CD4-positive, alpha-beta T cell treated with Interleukin-6 for 4 hours (primary cell): ENCODE measurements at places on chromosomes 3 and 15.

- DNase-seq, result no peak
Observed at GRCh38 chr3:56835650-56836227, 34.0 kb upstream of the ARHGEF3 start.

- peak; percentile 32 for DNase-seq
Observed at GRCh38 chr15:36579792-36580431, 486 bp downstream of the CDIN1 start.

DNA sequence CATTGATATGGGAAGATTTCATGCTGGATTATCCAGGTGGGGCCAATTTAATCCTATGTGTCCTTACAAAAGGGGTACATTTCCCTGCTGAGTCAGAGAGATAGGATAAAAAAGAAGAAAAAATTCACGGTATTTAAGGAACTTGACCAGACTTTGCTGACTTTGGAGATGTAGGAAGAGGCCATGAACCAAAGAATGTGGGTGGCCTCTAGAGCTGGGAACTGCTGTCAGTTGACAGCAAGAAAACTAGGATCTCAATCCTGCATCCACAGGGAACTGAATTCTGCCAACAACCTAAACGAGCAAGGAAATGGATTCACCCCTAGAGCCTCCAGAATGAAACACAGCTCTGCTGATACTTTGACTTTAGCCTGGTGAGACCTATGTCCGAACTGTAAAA, 148.1 kb upstream of the SLC24A5 start:
- no peak for DNase-seq

- no peak for DNase-seq
Observed at GRCh38 chr3:71300951-71301393, 282.6 kb downstream of the FOXP1 start.

DNA sequence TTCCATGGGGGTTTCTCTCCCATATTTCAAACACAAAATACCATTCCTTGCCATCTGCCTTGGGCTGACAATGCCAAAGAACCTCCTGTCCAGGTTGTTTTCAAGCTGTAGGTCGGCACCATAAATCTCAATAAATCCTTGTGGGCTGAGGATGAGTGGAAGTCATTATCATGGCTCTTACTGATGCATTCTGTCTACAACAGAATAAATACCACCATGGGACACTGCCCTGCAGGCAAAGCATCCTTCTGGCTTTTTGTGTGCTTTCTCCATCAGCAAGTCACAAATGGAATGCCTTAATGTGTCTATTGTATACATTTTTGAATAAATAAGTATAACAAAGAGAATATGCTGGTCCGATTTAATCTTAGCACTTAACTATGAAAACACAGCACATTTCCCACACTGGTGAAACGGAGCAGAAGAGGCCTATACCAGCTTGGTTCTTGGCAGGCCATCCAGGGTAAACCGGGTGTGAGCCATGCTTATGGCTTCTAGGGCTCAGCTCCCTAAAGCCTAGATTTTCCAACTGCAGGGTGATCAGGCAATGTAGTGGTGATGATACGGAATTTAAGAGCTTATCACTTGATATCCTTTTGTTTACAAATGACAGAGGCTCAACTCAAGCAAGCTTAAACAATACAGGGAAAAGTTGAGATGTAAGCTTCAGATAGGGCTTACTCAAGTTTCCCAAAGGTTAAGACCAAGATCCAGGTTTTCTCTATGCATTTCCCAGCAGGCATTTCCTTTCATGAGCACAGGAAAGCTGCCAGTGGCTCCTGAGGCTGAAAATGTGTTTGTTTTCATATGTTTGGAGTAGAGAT, 133.2 kb upstream of the LRTM1 start:
- no peak for DNase-seq

GRCh38 chr3:67906261-67906660, 251.8 kb upstream of the SUCLG2 start:
- DNase-seq, result no peak

- no peak for DNase-seq
Observed at GRCh38 chr3:47000922-47001730, 21.7 kb downstream of the NBEAL2 start.

GRCh38 chr3:60932643-60933042, 318.6 kb downstream of the FHIT start:
- no peak for DNase-seq

DNA sequence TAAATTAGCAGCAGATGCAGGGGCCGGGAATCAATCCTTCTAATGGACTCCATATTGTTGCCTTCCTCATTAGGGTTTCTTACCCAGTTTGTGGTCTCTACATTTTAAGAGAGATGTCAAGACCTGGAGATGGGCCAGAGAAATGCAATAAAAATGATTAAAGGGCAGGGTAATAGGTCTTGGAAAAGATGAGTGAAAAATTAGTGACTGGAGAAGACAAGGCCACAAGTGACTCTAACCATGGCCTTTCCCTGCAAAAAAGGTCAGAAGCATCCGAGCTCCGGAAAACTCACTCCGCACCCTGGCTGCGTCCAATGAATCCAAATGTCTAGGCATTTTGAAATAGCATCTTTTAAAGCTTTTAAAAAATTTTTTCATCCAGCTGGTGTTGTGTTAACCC, 152.8 kb downstream of the ARRDC4 start:
- no peak for DNase-seq

GRCh38 chr15:97991972-97992541, 31.6 kb downstream of the ARRDC4 start:
- DNase-seq, result no peak

- DNase-seq, result no peak
Observed at GRCh38 chr15:98834976-98835375, 172.6 kb downstream of the PGPEP1L start.
